ENCODE measurements at places on chromosomes 3 and 15.

DNA sequence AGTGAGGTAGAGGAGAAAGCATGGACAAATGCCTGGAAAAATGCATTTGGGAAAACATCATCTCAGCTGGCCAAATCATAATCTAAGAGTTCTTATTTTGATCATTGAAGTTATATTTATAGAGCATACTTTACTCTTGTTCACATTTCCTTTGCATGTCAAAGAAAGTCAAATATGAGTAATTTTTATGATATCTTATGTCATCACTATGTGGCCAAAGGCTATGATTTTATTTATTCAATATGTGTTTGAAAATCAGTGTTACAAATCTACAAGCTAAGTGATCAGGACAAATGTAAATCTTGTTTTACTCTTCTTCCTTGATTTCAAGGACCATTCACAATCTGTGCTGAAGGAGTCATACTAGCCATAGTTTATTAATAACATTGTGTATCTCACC is 237.2 kb upstream of the DPH6 start:
- DNase-seq, result no peak

DNA sequence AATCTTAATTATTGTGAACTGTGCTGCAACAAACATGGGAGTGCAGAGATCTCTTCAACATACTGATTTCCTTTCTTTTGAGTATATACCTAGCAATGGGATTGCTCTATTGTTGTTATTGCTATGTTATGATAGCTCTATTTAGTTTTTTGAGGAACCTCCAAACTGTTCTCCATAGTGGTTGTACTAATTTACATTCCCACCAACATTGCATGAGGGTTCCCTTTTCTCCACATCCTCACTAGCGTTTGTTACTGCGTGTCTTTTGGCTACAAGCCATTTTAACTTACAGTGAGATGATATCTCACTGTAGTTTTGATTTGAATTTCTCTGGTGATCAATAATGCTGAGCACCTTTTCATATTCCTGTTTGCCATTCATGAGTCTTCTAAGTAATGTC is 45.5 kb upstream of the TNFSF10 start:
- DNase-seq, result no peak

DNA sequence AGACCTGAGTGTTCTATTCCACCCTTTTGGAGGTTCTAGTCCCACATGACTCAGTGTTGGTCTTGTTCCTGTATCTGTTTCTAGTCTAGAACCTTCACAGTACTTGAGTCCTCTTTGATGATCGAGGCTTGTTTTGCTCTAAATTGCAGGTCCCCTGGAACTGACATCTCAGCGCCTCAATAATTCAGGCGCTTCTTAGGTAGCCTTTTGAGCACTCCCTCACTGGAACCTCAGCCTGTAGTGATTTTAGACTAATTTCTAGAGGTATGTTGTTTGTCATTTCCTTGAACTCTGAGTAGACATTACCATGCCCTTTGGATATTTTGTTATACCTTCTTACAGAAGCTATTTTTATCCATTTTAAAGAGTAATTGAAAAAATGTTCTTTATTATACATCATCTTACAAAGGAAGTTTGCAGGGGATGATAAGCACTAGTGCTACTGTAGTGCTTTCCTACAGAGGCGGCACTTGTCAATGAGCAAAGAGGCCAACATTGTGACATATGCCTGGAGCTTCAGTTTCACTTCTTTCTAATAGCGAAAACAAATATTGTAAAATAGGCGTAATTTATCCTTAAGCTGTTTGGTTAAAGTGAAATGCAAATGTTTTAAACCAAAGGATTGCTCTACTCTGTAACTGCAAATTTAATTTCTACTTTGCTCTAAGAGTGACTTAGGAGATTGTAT is 75.7 kb downstream of the EFL1 start:
- DNase-seq, result no peak

DNA sequence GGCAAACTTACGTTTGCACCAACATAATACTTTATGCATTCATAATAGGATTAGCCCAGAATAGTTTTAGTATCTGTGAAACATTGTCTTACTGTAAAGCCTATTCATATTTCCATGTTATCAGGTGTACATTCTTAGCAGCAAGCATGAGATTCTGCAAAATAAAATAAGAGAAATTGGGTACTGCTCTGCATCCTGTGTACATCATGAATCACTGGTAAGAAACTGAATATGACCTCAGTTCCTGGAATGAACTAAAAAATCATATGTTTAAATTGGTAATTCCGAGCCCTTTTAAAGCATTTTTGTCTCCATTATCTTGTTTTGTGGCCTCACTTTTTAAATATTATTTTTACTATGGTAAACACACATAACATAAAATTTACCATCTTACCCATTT is 605.1 kb downstream of the ROBO1 start:
- DNase-seq, result no peak

- no peak for DNase-seq
Observed at GRCh38 chr3:30548600-30548999, 57.8 kb upstream of the TGFBR2 start.

Measured in neuronal stem cell (in vitro differentiated cells).